ENCODE measurements at places on chromosomes 5 and 9. TPM values are rescaled to one million over a fixed set of nuclear protein-coding genes. Genes with fewer than 3 reads are reported as not detected.
A peak's percentile ranks its signal among the peaks of the same experiment; 100 is the strongest.

DNA sequence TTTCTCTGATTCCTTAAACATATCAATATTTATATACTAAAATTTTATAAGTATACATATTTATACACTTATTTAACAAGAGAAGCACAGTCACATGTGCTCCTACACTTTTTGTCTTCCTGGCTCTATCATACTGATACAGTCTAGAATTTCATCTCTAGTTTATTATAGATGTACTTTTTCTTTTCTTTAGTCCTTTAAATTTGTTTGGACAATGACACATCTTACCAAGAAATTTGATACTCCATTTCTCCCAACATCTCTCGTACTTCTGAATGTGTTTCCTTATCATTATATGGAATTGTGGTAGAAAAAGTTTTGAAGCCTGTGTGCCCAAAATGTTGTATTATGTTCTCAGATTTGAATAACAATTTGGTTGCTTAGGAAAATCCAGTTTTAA, 104.6 kb downstream of the DMRT2 start:
- H3K27ac ChIP-seq = no peak overlapping the region
- DNase-seq = no peak
- H3K4me1 ChIP-seq = no peaks in the 10 kb centered on the region
- H3K4me3 ChIP-seq = no peak overlapping the region

DNA sequence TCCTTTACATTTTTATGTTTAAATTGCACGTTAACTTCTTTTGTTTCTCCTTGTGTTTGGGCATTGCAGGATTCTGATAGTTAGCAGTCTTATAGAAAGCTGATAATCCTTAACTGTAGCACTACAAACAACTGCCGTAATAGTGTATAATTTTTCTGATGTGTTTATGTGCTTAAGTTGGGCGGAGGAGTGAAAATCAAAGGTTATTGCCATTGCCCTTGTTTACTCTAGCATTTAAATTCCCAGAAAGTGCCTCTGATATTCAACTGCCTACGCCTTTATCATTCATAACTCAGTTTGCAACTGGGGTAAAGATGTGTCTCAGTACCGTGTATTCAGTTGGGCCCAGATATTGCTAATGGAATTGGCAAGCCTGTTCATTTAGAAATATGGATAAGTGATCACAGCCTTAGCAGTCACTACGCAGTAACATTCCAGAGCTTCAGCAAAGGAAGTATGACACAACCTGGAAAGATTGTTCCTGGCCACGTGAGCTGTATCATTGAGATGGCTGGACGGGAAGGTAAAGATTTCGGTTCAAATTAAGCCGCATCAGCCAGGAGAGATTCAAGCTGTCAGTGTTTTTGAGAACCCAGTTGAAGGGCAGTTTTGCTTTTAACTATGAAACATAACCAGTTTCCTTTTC, 28.1 kb upstream of the LRRTM2 start:
- no peaks in the 10 kb centered on the region for H3K4me1 ChIP-seq
- H3K36me3 ChIP-seq = peaks cover 2% of the 10 kb centered on the region
- DNase-seq = no peak
- no peak overlapping the region for H3K27ac ChIP-seq
- no peaks in the 10 kb centered on the region for H3K27me3 ChIP-seq

DNA sequence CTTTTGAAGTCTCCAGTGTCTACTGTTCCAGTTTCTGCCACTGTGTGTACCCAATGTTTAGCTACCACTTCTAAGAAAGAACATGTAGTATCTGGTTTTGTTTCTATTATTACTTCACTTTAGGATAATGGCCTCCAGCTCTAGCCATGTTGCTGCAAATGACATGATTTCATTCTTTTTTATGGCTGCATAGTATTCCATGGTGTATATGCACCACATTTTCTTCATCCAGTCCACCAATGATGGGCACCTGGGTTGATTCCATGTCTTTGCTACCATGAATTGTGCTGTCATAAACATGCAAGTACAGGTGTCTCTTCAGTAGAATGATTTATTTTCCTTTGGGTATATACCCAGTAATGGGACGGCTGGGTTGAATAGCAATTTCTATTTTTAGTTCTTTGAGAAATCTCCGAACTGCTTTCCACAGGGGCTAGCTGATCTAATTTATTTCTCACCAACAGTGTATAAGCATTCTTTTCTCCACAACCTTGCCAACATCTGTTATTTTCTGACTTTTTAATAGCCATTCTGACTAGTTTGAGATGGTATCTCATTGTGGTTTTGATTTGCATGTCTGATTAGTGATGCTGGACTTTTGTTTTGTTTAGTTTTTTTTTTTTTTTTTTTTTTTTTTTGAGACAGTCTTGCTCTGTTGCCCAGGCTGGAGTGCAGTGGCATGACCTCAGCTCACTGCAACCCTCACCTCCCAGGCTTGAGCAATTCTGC, 68.9 kb downstream of the WDR41 start:
- H3K27ac ChIP-seq = no peak overlapping the region
- no peaks in the 10 kb centered on the region for H3K27me3 ChIP-seq
- no peak for DNase-seq
- no peaks in the 10 kb centered on the region for H3K4me1 ChIP-seq
- no peak overlapping the region for H3K4me3 ChIP-seq

DNA sequence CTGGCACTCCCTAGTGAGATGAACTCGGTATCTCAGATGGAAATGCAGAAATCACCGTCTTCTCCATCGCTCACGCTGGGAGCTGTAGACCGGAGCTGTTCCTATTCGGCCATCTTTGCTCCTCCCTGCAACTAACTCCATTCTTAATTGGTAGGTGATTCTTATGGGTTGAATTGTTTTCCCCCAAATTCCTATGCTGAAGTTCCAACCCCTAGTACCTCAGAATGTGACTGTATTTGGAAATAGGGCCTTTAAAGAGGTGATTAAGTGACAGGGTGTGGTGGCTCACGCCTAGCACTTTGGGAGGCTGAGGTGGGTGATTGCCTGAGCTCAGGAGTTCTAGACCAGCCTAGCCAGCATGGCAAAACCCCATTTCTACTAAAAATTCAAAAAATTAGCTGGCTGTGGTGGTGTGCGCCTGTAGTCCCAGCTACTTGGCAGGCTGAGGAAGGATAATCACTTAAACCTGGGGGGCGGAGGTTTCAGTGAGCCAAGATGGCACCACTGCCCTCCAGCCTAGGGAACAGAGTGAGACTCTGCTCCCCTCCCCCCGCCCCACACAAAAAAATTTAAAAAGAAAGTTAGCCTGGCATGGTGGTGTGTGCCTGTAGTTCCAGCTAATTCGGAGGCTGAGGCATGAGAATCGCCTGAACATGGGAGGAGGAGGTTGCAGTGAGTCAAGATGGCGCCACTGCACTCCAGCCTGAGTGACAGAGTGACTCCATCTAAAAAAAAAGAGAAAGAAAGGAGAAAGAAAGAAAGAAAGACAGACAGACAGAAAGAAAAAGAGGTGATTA, 25.2 kb upstream of the FOCAD start:
- DNase-seq = no peak
- H3K27ac ChIP-seq = peak overlapping the region; percentile 88

DNA sequence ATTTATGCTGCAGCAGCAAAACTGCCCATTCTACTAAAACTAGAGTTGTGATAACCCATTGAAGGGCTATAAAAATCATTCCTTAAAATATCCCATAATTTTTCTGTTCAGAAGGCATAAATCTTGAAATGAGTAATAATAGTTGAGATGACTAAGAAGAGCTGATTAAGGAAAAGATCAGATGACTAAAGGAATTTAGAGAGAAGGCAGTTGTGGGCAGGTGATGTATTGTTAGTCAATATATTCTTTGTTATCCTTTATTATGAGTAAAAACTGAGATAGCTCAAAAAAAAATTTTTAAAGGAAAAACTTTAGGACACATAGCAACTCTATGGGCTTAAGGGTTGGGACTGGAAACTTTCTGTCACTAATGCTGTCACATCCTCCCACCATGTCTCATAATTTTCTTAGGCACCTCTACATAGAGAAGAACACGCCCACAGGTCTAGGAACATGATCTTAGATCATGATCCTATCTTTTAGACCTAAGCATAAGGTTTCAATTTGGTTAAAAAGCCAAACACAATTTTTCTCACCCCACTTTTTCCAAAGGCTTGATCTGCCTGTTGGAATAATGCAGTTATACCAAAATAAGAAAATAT, 597.5 kb upstream of the MEF2C start:
- no peaks in the 10 kb centered on the region for H3K36me3 ChIP-seq
- H3K27me3 ChIP-seq = no peaks in the 10 kb centered on the region
- H3K27ac ChIP-seq = no peak overlapping the region
- no peak overlapping the region for H3K4me3 ChIP-seq

Gene GNA14
- not detected for total RNA-seq

DNA sequence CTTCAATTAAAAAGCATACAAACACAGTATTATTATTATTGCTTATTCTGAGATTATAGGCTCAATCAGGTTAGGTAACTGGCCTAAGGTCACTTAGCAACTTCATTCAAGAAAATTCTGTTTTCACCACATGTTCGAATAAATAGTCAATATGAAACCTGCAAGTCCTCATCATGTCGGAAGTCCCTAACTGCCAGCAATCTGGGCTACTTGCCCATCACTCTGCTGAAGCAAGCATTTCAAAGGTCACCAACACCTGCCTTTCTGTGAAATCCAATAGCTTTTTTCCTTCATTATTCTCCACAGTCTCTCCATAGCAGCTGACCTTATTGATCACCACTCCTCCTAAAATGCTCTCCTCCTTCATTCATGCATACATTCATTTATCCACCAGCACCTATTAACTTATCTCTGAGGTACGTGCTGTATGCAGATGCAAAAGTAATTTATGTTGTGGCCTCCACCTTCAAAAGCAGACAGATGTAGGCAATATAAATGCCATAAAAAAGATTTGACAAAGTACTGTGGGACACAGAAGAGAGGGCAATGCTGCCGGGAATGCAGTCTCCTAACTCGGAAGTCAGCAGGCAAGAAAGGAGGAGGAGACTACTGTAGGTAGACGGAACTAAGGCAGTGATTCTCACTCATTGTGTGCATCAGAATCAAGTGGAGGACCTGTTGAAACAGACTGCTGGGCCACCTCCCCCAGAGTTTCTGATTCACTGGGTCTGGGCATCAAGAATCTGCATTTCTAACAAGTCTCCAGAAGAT, 310.9 kb downstream of the BNC2 start:
- H3K27ac ChIP-seq = no peak overlapping the region
- H3K27me3 ChIP-seq = no peaks in the 10 kb centered on the region
- no peak overlapping the region for H3K4me3 ChIP-seq
- no peak for DNase-seq
- no peaks in the 10 kb centered on the region for H3K36me3 ChIP-seq
